ENCODE measurements at places on chromosomes 2 and 18.

DNA sequence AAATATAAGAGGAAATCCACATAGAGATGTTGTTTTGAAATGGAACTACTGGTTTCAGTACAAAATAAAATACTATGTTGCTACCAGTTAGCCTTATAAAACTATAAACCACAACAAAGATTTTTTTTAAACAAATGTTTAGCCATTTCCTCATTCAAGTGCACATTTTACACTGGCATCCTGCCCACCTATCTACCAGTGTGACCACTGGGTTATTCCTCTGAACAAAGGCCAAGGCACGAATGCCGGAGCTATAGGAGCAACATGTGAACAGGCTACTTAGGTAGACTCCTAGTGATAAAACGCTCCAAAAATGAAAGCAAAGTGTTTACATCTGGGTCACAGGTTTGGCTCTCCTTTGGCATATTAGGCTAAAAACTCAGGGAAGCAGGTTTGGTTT lies 31.8 kb upstream of the SULT1C4 start:
- no peak for DNase-seq

- DNase-seq: no peak
Measured at GRCh38 chr18:29840089-29840488, 1202.5 kb downstream of the DSC3 start.

DNA sequence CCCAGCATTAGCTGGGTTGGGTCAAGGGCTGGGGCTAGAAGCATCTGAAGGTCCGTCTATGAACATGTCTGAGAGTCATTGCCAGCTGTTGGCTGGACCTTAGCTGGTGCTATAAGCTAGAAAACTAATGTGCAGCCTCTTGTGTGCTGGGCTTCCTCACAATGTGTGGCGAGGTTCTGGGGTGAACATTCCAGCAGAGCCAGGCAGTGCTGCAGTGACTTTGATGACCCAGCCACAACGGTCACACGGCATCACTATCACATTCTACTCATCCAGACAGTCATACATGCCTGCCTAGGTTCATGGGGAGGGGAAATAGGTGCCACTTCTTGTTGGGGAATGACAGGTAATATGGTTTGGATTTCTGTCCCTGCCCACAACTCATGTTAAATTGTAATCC lies 260.5 kb downstream of the CYP26B1 start:
- no peak for DNase-seq

DNA sequence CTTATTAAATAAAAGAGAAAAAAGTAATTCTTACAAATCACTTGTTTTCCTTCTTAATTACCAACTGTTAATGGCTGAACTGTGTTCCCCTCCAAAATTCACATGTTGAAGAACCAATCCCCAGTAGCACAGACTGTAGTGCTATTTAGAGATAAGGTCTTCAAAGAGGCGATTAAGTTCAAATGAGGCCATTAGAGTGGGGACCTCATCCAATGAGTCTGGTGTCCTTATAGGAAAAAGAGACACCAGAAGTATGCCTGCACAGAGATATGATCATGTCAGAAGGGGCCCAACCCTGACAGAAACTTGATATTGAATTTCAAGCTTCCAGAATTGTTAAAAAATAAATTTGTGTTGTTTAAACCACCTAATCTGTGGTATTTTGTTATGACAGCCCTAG lies 89.8 kb downstream of the MEMO1 start:
- DNase-seq: no peak

DNA sequence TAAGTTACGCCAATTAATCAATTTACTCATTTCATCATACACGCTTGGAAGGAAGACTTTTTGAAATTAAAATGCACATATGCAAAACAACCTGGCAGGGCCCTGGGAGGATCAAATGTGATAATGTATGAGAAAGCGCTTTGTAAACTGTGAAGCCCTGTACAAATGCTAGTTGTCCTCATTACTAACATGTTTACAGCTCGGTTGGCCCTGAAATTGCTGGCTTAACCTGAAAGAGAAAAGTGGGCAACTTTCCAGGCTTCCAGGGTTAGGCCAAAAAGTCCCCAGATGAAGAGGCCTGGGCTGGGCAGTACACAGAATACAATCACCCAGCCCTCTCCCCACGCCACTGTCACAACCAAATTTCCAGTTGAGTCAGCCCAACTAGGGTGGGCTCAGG lies 60.2 kb downstream of the DNMT3A start:
- DNase-seq: no peak

- DNase-seq: no peak
Measured at GRCh38 chr18:55407774-55408535, 180.0 kb downstream of the TCF4 start.

GRCh38 chr2:106840818-106841217 lies 45.1 kb downstream of the ST6GAL2 start:
- no peak for DNase-seq

- DNase-seq: no peak
Measured at GRCh38 chr18:2948038-2948437, 64.9 kb downstream of the LPIN2 start.

- no peak for DNase-seq
Measured at GRCh38 chr2:6370753-6371551, 494.8 kb downstream of the CMPK2 start.

GRCh38 chr2:217162533-217162932 lies 302.7 kb upstream of the TNP1 start:
- no peak for DNase-seq

DNA sequence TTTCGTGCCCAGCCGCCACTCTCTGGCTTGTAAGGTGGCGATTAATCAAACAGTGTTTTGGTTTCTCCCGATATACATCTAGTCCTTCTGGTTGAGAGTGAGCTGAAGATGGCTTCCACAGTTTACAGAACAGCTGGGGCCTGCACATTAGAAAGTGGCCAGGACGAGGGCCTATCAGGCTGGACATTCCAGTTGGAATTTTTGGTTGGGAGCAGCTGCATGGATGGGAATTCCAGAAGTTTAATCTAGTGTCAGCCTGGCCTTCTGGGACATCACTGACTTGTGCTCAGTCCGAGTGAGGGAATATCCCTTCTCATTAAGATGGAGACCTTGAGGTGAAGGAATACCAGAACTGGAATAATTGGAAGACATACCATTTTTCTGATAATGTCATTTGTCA lies 118.1 kb upstream of the SIX2 start:
- no peak for DNase-seq

DNA sequence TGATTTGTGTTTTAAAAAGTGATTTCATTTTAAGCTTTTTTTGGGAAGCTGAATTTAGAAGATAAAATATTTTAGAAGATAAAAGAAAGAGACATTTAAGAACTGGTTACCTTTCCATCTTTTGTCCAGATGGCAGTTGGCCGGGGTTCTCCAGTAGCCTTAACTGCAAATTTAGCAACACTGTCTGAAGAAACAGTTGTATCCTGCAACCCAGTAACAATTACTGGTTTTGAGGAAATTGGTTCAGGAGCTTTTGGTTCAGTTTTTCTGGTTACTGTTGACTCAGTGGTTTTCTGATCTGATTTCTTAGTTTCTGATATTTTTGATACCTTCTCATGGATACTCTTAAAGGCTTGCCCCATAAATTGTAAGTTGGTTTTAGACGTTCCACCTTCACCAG lies 49.9 kb downstream of the PLEKHA3 start:
- no peak for DNase-seq

- DNase-seq: no peak
Measured at GRCh38 chr2:232449964-232450363, 6.0 kb upstream of the ALPI start.

All from cortex of kidney (tissue), 1 donor.